ENCODE measurements at places on chromosomes 1 and 21.

- no peak for DNase-seq
Observed at GRCh38 chr1:30654188-30654587, 69.2 kb downstream of the MATN1 start.

DNA sequence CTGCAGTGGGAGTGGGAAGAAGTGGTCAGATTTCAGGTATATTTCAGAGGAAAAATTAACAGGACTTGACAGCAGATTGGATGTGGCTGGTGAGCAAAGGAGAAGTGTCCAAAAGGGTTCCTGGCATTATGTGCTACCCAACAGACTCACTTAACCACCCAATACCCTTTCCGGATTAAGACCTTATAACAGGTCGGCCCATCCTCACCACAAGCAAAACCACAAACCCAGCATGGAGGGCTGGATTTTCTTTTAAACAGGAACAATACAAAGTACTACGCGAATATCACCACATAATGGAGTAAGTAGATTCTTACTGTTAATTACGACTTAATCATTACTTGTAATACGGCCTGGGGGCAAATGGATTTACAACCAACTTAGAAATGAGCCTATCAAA, 59.2 kb downstream of the WDR64 start:
- DNase-seq = no peak

- no peak for DNase-seq
Observed at GRCh38 chr1:26016953-26017545, 4.5 kb upstream of the EXTL1 start.

- DNase-seq = peak; percentile 92
Observed at GRCh38 chr1:229171934-229172333, 99.0 kb upstream of the RAB4A start.

GRCh38 chr1:240946926-240947325, 335.0 kb upstream of the GREM2 start:
- DNase-seq = peak; percentile 0
